ENCODE measurements at places on chromosomes 2 and 18. TPM values are rescaled to one million over a fixed set of nuclear protein-coding genes. Genes with fewer than 3 reads are reported as not detected.

The KCNE4 gene
- 6.8 TPM for polyA plus RNA-seq

The PDK1 gene
- 35.2 TPM for polyA plus RNA-seq

The SLC39A6 gene
- 39.5 TPM for polyA plus RNA-seq

The ZAP70 gene
- 0.09 TPM for polyA plus RNA-seq

The EIPR1 gene
- polyA plus RNA-seq, result 46.5 TPM

The RAD51AP2 gene
- polyA plus RNA-seq, result not detected

The HOXD8 gene
- polyA plus RNA-seq, result not detected

The DSG3 gene
- not detected for polyA plus RNA-seq
